NCI-H510A treated with DMSO at 0.1 percent for 48 hours (cell line): ENCODE measurements at places on chromosomes 1 and 21.

DNA sequence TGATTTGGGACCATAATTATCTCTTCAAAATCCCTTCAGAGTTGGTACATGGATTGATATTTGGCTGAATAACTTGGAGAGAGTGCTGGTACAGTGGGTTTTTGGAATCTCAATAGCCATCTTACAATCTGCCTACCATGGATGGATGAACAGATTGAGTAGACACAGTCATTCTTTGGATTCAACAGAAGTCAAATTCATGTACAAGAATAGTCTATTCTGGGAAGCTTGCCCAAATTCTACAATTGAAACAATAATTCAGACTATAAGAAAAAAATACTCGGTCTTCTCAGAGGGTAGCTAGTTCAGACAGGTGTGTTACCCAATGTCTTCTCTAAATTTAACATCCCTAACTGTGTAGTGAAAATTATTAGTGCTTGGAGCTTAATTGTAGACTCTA lies 574.0 kb downstream of the LRRIQ3 start:
- no peak for DNase-seq

DNA sequence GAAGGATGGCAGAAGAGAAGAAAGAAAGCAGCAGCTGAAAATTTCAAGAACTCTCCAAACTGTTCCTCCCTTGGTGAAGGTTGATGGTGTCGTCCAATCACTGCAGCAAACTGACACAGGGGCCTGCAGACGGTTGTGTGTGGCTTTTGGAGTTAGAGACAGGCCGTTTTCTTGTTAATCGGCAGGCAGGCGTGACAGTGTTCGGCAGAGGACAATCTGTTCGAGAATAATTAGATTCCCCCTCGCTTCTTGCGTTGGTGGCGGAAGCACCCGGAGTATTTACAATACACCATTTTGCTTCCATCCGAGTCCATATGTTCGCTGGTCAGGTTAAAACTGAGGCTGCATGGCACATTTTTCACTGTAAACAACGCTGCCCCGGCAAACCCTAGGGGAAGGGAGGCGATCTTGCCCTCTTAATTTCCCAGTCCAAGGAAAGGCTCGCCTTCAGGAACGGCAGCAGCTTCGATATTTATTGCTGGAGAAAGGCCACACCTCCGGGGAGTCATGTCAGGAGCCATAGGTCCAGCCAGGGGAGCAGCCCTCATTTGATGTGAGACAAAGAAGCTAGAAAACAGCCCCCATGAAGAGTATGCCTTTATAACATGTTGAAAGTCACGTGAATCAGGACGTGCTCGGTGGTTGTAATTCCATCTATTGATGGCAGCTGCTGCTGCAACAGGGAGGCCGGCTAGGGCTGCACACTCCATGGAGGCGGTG lies 360.1 kb downstream of the SMYD3 start:
- DNase-seq = no peak

DNA sequence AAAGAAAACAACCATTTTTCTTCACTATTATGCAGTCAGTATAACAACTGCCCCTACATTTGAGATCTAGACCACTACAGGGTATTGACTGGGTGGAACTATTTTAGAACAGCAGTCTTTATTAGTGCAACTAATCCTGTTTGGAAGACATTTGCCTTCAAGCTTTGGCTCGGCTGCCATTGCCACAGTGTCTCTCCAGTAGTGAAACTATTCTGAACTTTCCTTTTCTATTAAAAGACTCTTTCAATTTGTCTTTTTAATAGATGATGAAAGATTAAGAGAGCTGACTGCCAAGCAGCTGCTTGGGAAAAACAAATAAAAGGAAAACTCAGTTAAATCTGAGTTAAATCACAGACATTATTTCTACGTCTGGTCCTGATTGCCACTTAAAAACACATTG lies 49.3 kb downstream of the LPGAT1 start:
- DNase-seq = no peak

GRCh38 chr1:29349871-29350491 lies 113.7 kb downstream of the PTPRU start:
- no peak for DNase-seq

- no peak for DNase-seq
Measured at GRCh38 chr1:233172201-233172600, 123.3 kb downstream of the PCNX2 start.

GRCh38 chr1:16075337-16076030 lies 2.0 kb upstream of the FAM131C start:
- no peak for DNase-seq
